ENCODE measurements at places on chromosomes 1 and 21. TPM values are rescaled to one million over a fixed set of nuclear protein-coding genes. Genes with fewer than 3 reads are reported as not detected.

The RGS5 gene
- 15.8 TPM for total RNA-seq

The PAQR6 gene
- 8.6 TPM for total RNA-seq

The CXADR gene
- 372 TPM for total RNA-seq

The COL18A1 gene
- total RNA-seq: 15.4 TPM

The PTGFR gene
- total RNA-seq: 3.0 TPM

The C1orf210 gene
- not detected for total RNA-seq

The DNAJC8 gene
- 36.7 TPM for total RNA-seq

The TPTE gene
- total RNA-seq: not detected

The SPATA21 gene
- total RNA-seq: not detected

The SLC30A10 gene
- 16.5 TPM for total RNA-seq

The IL19 gene
- not detected for total RNA-seq

The MROH9 gene
- not detected for total RNA-seq

The FAM131C gene
- total RNA-seq: 1.7 TPM

The LCE1E gene
- not detected for total RNA-seq

The VWA5B1 gene
- 0.16 TPM for total RNA-seq

The NBPF4 gene
- total RNA-seq: 0.16 TPM

The SLC44A5 gene
- 266 TPM for total RNA-seq

The FMO5 gene
- 0.62 TPM for total RNA-seq

The F5 gene
- under 0.01 TPM for total RNA-seq

The LCE1C gene
- total RNA-seq: not detected

The LCE3D gene
- total RNA-seq: not detected

The SPRR2F gene
- total RNA-seq: not detected

The KRTAP19-6 gene
- not detected for total RNA-seq

The TMEM52 gene
- 1.1 TPM for total RNA-seq

The PHLDA3 gene
- 9.8 TPM for total RNA-seq

The ATXN7L2 gene
- total RNA-seq: 4.1 TPM

The KLHDC9 gene
- total RNA-seq: 0.78 TPM

The ELF3 gene
- 0.31 TPM for total RNA-seq

The ANKRD65 gene
- 1.4 TPM for total RNA-seq

The SPATA1 gene
- 1.9 TPM for total RNA-seq

The ZC3H12A gene
- total RNA-seq: 0.47 TPM

The LCE5A gene
- not detected for total RNA-seq

The TDRD5 gene
- total RNA-seq: 2.7 TPM

The FCGR3B gene
- 0.31 TPM for total RNA-seq

The FALEC gene
- total RNA-seq: 1.1 TPM

The TMEM82 gene
- total RNA-seq: not detected

The RNU1-1 gene
- under 0.01 TPM for total RNA-seq

The TNFRSF18 gene
- not detected for total RNA-seq

The MMP23B gene
- total RNA-seq: 0.31 TPM

The RGS18 gene
- total RNA-seq: 0.78 TPM

The LSS gene
- 52.7 TPM for total RNA-seq

The SPRR5 gene
- not detected for total RNA-seq

The HLX gene
- 0.31 TPM for total RNA-seq

The BGLAP gene
- not detected for total RNA-seq

The TMEM61 gene
- 0.16 TPM for total RNA-seq

The NTMT2 gene
- total RNA-seq: not detected

The DCST2 gene
- total RNA-seq: 0.16 TPM

The SPRR3 gene
- total RNA-seq: 1.6 TPM

The GJA5 gene
- total RNA-seq: 1.4 TPM

The WNT3A gene
- not detected for total RNA-seq

The BEND5 gene
- 18.2 TPM for total RNA-seq

The SH2D2A gene
- not detected for total RNA-seq

The RAB29 gene
- 11.7 TPM for total RNA-seq

All from occipital lobe (tissue), 3 donors.